ENCODE measurements at places on chromosomes 1 and 21. TPM values are rescaled to one million over a fixed set of nuclear protein-coding genes. Genes with fewer than 3 reads are reported as not detected.

DNA sequence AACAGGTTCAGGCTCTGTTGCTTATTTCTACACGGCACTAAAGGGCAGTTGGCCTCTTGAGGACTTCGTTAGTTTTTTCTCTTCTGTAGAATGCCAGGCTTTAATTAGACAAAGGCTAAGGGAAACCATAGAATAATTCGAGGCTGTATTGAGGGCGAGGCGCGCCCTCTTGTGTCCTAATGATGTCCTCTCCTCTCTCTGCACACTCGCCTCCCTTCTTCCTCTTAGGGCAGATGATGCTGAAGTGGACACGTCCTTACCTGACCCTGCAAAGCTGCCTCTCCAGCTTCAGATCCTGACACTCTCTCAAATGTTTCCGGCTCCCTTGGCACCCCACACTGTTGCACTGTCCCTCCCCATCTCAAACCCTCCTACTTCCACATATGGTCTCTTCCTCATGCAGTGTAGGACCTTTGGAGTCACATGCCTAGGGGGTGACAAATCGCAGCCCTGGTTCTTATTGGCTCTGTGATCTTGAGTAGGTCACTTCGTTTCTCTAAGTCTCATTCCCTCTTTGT lies 1.9 kb upstream of the ZSCAN20 start:
- DNase-seq, result peak; percentile 82
- H3K27ac ChIP-seq, result no peak overlapping the region
- no peaks in the 10 kb centered on the region for H3K27me3 ChIP-seq
- peaks cover 24% of the 10 kb centered on the region for H3K4me1 ChIP-seq

Gene SH3D21
- total RNA-seq, result 2.3 TPM

GRCh38 chr1:185957441-185958363 lies 223.5 kb downstream of the HMCN1 start:
- H3K4me3 ChIP-seq, result no peak overlapping the region
- DNase-seq, result no peak
- no peaks in the 10 kb centered on the region for H3K4me1 ChIP-seq
- H3K27ac ChIP-seq, result no peak overlapping the region
- H3K27me3 ChIP-seq, result peaks cover 8% of the 10 kb centered on the region
- no peaks in the 10 kb centered on the region for H3K36me3 ChIP-seq

GRCh38 chr1:8493916-8494540 lies 176.1 kb downstream of the SLC45A1 start:
- no peak overlapping the region for H3K27ac ChIP-seq
- peaks cover 30% of the 10 kb centered on the region for H3K4me1 ChIP-seq

DNA sequence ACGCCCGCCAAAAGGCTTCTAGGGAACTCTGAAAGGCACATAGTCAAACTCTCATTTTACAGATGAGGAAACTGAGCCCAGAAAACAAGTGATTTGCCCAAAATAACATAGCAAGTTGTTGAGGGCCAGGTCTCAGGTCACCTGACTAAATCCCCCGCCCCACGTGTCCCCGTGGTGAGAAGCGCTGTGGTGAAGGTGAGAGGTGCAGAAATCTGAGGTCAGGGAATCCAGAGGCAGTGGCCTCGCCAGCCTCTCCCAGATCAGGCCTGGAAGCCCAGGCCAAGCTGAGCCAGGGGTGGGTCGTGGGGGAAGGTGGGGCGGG lies 5.1 kb downstream of the HDGF start:
- peak overlapping the region; percentile 99 for H3K4me3 ChIP-seq
- no peaks in the 10 kb centered on the region for H3K27me3 ChIP-seq
- peak overlapping the region; percentile 89 for H3K27ac ChIP-seq
- H3K36me3 ChIP-seq, result peaks cover 62% of the 10 kb centered on the region
- H3K4me1 ChIP-seq, result peaks cover 48% of the 10 kb centered on the region

DNA sequence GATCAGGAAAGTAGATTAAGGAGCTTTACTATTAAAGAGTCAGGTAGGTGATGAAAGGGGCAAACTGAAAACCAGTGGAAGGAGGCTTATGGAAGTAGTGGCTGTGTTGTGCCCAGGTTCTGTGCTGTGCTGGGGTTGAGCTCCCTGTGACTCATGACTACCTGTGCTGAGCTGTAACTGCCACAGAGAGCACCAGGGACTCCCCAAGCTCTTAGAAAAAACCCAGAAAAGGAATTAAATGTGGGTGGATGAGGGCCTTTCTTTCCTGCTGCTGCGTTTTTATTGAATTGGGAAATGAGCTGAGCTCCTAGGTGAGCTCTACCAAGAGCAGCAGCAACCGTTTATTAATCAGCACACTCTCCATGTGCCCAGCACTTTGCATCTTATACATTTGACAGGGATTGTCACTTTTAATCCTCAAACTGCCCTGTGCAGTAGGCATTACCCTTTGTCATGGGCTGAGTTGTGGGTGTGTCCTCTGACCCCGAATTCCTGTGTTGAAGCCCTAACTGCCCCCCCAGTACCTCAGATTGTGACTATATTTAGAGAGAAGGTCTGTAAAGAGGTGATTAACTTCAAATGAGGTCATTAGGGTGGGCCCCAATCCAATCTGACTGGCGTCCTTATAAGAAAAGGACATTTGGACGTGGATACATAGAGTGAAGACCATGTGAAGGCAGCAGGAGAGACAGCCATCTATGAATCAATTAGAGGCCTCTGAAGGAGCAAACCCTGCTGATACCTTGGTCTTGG lies 65.4 kb downstream of the AK4 start:
- peak; percentile 68 for DNase-seq
- no peaks in the 10 kb centered on the region for H3K36me3 ChIP-seq
- H3K27me3 ChIP-seq, result peaks cover 3% of the 10 kb centered on the region
- no peak overlapping the region for H3K4me3 ChIP-seq
- peak overlapping the region; percentile 77 for H3K27ac ChIP-seq

DNA sequence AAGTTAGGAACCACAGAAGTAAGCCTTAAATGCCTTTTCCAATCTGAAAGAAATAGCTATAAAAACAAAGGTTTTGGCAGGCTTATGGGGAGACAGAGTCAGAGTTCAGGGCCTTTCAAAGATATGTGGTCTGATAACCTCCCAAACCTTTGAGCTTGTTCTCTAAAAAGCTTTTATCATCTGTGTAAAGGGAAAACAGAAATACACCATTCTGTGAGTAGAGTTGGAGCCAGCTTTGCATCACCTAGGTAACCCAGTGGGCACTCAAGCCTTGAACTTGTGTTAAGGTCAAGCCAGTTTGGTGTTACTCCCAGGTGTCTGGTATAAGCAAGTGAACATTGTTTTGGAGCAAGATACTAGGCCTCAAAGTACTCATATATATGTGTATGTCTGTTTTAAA lies 50.1 kb downstream of the LAMC1 start:
- H3K36me3 ChIP-seq, result no peaks in the 10 kb centered on the region
- H3K27me3 ChIP-seq, result peaks cover 9% of the 10 kb centered on the region
- H3K4me1 ChIP-seq, result no peaks in the 10 kb centered on the region
- no peak overlapping the region for H3K4me3 ChIP-seq

GRCh38 chr1:53061859-53062707 lies at the start of gene PODN:
Gene PODN, plus strand, starts transcription at chr1:53062213. Its CDS starts 7,643 bp downstream, at chr1:53069856.
- H3K27me3 ChIP-seq, result peaks cover 36% of the 10 kb centered on the region
- H3K27ac ChIP-seq, result no peak within 1 kb of the TSS
- H3K4me3 ChIP-seq, result peak within 1 kb of the TSS; percentile 39
- H3K36me3 ChIP-seq, result no peaks in the 10 kb centered on the region

DNA sequence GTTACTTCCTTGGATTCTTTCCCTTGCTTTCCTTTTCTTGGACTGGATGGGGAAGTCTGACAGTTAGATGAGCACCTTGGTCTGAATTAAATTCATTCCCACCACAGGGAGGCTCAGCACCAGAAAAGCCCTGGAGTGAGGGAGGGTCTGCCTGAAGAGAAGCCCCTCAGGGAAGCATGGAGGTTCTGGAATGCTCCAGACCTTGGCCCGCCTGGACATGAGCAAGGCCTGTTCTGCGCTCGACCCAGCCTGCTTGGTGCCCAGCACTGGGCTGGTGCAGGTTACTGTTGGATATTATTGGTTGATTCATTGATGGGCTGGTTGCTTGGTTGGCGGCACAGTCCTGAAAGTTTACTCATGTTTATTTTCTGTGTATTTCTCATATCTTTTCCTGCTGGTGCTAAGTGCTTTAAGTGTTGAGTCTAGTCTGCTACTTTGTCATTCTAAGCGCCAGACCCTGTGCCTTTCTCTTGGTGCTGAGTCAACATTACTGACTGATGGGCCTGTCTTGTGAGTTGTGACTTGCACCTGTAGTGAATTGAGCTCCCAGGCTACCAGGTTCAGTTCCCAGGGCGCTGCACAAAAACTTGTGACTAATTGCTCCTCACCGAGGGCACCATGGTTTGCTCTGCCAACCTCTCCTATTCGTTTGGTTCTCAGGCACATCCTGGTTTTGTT lies 538.5 kb downstream of the KIF26B start:
- no peaks in the 10 kb centered on the region for H3K4me1 ChIP-seq
- no peak for DNase-seq
- no peaks in the 10 kb centered on the region for H3K36me3 ChIP-seq
- peaks cover 8% of the 10 kb centered on the region for H3K27me3 ChIP-seq
- no peak overlapping the region for H3K27ac ChIP-seq

GRCh38 chr1:28508435-28508754 lies 2.6 kb downstream of the RCC1 start:
- peak overlapping the region; percentile 99 for H3K4me3 ChIP-seq
- no peak for DNase-seq
- H3K27me3 ChIP-seq, result peaks cover 3% of the 10 kb centered on the region
- H3K36me3 ChIP-seq, result peaks cover 77% of the 10 kb centered on the region
- peaks cover 30% of the 10 kb centered on the region for H3K4me1 ChIP-seq

GRCh38 chr1:206923009-206923960 lies 1.5 kb upstream of the FCMR start:
- H3K4me3 ChIP-seq, result no peak overlapping the region
- H3K27ac ChIP-seq, result no peak overlapping the region
- peak; percentile 89 for DNase-seq
- H3K4me1 ChIP-seq, result peaks cover 15% of the 10 kb centered on the region

Gene USP33
- 32.6 TPM for total RNA-seq

- H3K36me3 ChIP-seq, result peaks cover 11% of the 10 kb centered on the region
- H3K4me1 ChIP-seq, result peaks cover 24% of the 10 kb centered on the region
- H3K27me3 ChIP-seq, result no peaks in the 10 kb centered on the region
- no peak overlapping the region for H3K27ac ChIP-seq
- H3K4me3 ChIP-seq, result no peak overlapping the region
These were observed 54.4 kb upstream of the RIPK4 start for GRCh38 chr21:41821081-41821755.

DNA sequence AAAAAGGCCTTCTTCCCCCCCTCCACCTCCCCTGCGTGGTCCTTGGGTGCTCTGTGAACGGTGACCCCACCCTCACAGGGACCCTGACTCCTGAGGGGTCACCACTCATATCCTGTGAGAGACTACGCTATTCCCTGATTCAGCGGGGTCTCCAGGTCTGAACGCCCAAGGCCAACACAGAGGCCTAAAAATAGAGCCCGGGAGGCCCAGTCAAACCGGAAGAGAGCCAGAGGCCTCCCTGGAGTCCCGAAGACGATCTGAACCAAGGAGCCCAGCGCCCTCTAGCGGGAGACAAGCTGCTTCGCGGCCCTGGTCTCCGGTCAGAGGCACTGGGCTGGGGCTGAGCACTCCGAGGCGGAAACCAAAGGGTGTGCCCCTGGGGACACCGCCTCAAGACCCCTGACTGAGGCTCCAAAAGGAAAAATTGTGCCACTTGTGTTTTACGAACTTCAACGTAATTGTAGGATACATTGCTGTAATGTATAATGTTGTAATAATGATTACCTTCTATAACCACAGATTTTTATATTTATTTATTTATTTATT lies 42.4 kb upstream of the PSEN2 start:
- H3K27ac ChIP-seq, result peak overlapping the region; percentile 90
- H3K4me1 ChIP-seq, result peaks cover 35% of the 10 kb centered on the region
- DNase-seq, result peak; percentile 99
- H3K4me3 ChIP-seq, result peak overlapping the region; percentile 64

- peaks cover 6% of the 10 kb centered on the region for H3K4me1 ChIP-seq
- peak overlapping the region; percentile 38 for H3K4me3 ChIP-seq
- DNase-seq, result peak; percentile 71
- no peaks in the 10 kb centered on the region for H3K36me3 ChIP-seq
- H3K27me3 ChIP-seq, result no peaks in the 10 kb centered on the region
- H3K27ac ChIP-seq, result peak overlapping the region; percentile 78
These were observed 36.3 kb upstream of the PCBP3 start for GRCh38 chr21:45607021-45607908.

- H3K36me3 ChIP-seq, result no peaks in the 10 kb centered on the region
- no peak overlapping the region for H3K4me3 ChIP-seq
- H3K27me3 ChIP-seq, result peaks cover 6% of the 10 kb centered on the region
- no peak for DNase-seq
- H3K4me1 ChIP-seq, result no peaks in the 10 kb centered on the region
- H3K27ac ChIP-seq, result no peak overlapping the region
These were observed 528.5 kb downstream of the PLPP3 start for GRCh38 chr1:56050911-56051310.

Gene SHISA4
- 0.33 TPM for total RNA-seq

Gene CGN
- total RNA-seq, result 1.5 TPM

GRCh38 chr1:174789399-174789798 lies 210.3 kb upstream of the CACYBP start:
- peaks cover 5% of the 10 kb centered on the region for H3K4me1 ChIP-seq
- H3K27ac ChIP-seq, result no peak overlapping the region
- H3K4me3 ChIP-seq, result no peak overlapping the region
- H3K27me3 ChIP-seq, result no peaks in the 10 kb centered on the region
- no peaks in the 10 kb centered on the region for H3K36me3 ChIP-seq
- DNase-seq, result no peak

GRCh38 chr1:151292207-151293030 lies 10.3 kb downstream of the ZNF687 start:
- H3K4me3 ChIP-seq, result no peak overlapping the region
- peaks cover 13% of the 10 kb centered on the region for H3K4me1 ChIP-seq
- no peak for DNase-seq

DNA sequence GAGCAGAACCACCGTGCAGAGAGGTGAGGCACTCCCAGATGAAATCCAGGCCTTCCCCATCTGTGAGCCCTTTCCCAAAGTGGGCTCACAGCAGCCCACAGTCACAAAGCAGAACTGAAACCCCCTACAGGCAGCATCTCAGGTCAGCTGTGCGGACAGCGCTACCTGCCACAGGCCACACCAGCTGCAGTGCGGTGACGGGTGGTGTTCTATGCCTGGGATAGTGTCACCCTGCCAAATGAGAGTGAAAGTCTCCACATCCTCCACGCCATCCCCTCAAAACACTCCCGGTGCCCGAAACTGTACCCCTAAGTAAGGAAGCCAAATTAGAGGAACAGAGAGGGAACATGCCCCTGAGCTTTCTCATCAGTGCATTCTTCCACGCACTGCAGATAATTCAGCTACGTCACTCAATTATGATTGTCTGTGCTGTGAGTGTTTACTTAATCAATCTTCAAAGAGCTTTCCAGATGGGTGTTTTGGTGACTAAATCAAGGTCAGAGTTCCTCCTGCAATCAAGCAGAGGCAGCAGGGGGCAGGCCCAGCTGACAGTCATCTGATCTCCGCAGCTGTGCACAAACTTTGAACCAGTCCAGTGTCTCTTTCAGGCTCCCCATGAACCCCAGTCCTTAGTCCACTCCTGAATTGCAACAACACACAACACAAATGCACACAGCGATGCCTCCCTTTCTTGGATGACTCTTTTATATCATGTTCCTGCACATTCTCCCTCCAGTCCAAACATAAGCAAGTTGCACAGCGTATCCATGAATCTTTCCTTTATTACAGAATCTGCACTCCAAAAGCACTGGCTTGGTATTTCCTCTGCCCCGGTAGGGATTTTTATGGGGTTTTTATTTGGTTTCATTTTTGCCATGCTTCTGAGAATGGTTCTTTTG lies 150.0 kb downstream of the TOMM20 start:
- H3K27ac ChIP-seq, result peak overlapping the region; percentile 97
- peaks cover 59% of the 10 kb centered on the region for H3K4me1 ChIP-seq
- H3K36me3 ChIP-seq, result peaks cover 1% of the 10 kb centered on the region
- DNase-seq, result peak; percentile 81
- no peaks in the 10 kb centered on the region for H3K27me3 ChIP-seq

Gene ADAMTS5
- total RNA-seq, result not detected
